ENCODE measurements at places on chromosomes 3 and 15. TPM values are rescaled to one million over a fixed set of nuclear protein-coding genes. Genes with fewer than 3 reads are reported as not detected.

DNA sequence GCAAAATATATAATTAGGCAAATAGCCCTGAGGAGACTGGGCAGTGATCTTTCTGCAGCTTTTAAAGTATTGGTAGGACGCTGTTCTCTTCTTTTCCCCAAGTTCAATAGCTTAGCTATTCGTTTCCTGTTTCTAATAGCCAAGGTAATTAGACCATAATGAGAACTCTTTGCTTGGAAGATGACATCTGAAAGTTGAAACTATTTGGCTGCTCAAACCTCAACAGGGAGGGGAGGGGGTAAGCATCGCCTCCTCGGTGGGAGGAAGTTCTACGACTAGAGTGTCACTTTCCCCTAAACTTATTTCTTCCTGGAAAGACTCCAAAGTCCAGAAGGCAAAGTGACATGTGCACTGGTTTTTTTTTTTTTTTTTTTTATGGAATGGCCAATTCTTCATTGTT, 22.8 kb upstream of the ALDH1A3 start:
- no peak for DNase-seq

DNA sequence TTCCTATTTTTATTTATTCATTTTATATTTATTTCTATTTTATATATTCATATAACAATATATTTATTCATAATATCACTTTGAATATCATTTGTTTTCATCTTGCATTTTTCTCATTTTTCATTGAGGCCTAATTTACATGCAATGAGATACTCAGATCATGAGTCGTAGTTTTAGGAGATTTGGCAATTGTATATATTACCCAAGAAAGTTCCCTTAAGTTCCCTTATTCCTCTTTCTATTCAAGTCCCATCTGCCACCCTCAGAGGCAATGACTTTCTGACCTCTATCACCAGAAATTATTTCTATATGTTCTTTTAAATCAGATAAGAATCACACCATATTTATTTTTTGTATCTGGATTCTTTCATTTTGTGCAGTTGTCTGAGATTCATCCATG, 329.1 kb upstream of the TPRG1 start:
- DNase-seq, result no peak

- DNase-seq, result no peak
These were observed 2.5 kb downstream of the UBP1 start for GRCh38 chr3:33437556-33438283.

- no peak for DNase-seq
These were observed 276.9 kb downstream of the GBE1 start for GRCh38 chr3:81484520-81484919.

DNA sequence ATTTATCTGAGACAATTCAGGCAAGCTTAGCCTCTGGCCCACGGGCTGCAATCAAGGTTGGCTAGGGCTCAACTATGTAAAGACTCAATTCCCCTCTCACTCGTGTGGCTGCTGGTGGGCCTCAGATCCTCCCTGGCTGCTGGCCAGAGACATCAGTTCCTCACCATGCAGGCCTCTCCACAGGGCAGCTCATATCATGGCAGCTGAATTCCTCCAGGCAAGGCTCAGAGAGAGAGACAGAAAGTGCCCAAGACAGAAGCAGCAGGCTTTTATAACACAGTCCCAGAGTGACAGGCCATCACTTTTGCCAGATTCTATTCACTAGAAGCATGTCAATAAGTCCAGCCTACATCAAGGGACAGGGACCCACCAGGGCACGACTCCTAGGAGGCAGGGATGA, 63.2 kb downstream of the XXYLT1 start:
- DNase-seq, result no peak

DNA sequence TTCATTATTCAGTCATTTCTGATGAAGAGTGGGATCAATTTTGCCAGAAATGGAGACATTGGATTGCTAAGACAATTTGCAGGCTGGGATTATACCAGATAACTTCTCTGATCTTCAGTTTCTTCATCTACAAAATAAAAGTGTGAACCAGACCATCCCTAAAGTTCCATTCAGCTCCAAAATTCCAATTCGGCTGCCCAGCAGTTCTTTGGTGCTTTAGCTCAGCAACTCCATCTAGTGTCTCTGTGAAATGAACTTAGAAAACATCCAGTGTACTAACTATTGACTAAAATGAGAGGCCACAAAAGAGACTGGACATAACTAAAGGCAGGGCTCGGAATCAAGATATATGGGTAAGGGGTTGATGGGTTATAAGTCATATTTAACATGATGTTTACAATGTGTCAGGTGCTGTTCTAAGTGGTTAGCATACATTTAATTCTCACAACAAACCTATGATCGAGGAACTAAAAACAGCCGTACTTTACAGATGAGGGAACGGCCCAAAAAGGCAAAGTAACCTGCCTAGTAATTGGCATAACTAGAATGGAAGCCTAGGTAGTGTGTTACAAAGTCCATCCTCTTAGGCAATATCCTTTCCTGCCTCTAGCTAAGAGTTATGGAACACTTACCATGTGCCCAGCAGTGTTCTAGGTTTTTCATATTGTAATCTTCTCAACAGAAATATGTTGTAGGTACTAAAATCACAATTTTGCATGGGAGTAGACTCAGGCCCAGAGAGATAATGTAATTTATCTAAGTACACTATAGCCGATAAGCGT, 17.0 kb downstream of the THAP10 start:
- DNase-seq, result no peak

DNA sequence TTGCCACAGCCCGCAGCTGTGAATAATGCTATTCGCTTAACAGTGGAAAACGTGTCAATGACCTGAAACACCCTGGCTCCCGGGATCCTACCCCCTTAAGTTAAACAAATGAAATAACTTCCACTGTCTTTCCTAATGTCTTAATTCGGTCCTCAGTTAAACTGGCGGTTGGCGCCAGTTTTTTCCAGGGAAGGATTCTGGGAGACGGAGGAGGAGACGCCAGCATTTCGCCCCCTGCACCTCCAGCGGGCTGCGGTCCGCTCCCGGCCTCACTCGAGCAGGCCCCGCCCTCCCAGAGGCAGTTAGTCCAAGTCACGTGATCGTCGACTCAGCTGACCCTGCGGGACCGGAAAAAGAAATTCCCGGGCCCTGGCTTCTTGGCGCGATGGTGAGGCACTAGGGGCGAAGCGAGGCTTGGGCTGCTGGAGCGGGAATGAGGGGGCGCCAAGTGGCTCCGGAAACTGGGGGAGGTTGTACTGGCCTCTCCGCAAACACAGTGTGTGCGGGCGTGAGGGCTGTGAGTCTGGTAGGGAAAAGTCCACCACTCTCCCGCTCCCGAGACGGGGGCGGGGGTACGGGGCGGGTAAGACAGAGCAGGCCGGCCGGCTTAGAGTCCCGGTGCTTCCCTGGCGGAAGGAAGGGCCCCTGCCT, at the start of gene COMMD4:
Gene COMMD4, plus strand, starts transcription at position 359 of the 651 bp plus-strand sequence. Its CDS starts 27 bp downstream, at position 386.
- DNase-seq, result peak; percentile 99

GRCh38 chr15:101540480-101541239, 51.2 kb upstream of the PCSK6 start:
- no peak for DNase-seq

DNA sequence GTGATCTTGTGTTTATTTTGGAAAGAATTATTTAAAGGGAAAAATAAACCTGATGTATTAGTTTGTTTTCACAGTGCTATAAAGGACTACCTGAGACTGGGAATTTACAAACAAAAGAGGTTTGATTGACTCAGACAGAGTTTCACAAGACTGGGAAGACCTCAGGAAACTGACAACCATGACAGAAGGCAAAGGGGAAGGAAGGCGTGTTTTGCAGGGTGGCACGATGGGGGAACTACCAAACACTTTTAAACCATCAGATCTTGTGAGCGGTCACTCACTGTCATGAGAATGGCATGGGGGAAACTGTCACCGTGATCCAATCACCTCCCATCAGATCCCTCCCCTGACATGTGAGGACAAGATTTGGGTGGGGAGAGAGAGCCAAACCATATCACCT, 87.0 kb downstream of the TP63 start:
- no peak for DNase-seq

DNA sequence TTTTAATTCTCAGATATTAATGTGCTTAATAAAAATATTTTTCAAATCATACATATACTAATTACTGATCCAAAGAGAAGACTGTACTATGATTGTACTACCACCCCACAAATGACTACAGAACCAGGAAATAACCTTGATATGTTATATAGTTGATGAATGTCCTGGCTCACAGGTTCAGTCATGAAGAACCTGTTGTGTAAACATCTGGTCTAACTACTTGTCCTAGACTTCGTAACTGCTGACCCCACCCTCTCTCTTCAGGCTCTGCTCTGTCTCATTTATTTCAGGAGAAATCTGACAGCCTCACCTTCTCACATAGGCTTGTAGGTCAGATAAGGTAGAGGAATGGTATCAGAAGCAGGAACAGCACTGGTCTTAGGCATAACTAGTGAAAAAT, 14.7 kb upstream of the CSTA start:
- no peak for DNase-seq

- DNase-seq, result no peak
These were observed 335.8 kb downstream of the ZIC1 start for GRCh38 chr3:147744967-147745366.

DNA sequence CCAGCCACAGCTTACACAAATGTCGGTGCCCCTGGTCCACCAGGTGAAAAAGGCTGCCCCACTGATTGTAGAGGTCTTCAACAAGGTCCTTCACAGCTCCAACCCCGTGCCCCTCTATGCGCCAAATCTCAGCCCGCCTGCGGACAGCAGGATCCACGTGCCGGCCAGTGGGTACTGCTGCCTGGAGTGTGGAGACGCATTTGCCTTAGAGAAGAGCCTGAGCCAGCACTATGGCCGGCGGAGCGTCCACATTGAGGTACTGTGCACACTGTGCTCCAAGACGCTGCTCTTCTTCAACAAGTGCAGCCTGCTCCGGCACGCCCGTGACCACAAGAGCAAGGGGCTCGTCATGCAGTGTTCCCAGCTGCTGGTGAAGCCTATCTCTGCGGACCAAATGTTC, 32.9 kb upstream of the ALPK3 start:
- DNase-seq, result no peak

- no peak for DNase-seq
These were observed 88.7 kb upstream of the CDAN1 start for GRCh38 chr15:42825599-42825998.

GRCh38 chr15:80870893-80871292, 91.7 kb downstream of the CEMIP start:
- DNase-seq, result no peak

DNA sequence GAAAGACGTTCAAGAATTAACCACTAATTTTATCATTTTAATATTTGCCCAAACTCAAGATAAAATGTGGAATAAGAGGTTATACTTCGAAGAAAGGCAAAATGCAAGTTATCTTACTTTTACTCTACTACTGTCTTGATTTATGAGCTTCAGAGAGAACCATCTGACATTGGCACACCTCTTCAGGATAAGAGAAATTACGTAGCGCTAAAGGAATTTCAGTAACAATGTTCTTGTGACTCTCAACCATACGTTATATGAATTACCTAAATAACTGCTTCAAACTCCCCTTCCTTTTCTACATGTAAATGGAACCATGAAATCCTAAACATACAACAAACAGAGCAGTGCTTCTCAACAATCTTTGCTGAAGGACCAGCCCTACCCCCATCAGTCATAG, 96.8 kb downstream of the ZNF385D start:
- no peak for DNase-seq

DNA sequence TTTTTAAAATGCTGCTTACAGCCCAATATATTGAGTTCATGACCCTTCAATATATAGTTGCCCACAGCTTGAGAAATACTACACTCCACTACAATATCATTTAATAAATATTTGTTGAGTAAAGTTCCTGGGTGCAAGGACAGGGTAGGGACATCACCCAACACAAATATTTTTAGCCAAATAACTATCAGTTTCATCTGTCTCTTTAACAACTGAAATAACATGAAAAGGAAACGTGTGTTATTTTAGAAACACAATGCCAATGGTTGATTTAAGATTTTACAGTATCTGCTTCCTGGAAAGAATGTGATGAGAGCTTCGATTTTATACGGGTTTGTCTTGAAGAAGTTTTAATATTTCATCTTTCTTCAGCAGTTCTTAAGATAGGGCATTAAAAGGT, 67.7 kb upstream of the CDV3 start:
- DNase-seq, result no peak

DNA sequence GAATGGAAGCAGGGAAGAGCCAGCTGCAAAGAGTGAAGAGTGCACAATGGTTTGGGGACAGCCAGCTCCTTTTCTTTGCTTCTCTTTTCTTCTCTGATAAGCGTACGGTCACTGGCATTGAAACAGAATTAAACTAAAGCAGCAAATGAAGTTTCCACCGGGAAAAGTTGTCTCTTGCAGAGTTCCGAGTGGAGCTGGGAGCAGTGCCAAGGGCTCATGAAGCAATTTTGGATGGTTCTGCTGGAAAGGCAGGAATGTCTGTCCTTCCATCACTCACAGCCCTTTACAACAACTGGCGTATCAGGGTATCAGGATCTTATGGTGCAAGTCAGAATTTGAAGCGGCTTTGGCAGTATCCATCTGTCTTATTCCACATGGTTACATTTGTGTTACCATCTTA, 1042.9 kb downstream of the NTRK3 start:
- DNase-seq, result no peak

DNA sequence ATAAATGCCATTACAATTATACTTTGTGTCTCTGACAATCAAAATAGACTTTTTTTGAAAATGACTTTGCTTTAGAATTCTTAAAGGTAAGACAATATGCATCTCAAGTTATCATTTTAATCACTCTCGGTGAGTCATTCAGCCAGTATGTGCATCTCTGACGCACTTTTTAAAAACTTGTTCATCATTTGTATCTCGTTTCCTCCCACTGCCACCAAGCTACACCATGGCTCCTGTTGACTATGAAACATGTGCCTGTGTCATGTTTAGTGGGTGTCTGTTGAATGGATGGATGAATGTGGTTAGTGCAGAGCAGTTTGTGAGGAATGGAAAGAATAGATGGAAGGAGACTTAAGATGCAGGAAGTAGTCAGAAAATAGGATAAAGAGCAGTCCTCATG, 68.6 kb downstream of the ARPP21 start:
- no peak for DNase-seq

- no peak for DNase-seq
These were observed 198.7 kb upstream of the PFN2 start for GRCh38 chr3:150169330-150169940.

DNA sequence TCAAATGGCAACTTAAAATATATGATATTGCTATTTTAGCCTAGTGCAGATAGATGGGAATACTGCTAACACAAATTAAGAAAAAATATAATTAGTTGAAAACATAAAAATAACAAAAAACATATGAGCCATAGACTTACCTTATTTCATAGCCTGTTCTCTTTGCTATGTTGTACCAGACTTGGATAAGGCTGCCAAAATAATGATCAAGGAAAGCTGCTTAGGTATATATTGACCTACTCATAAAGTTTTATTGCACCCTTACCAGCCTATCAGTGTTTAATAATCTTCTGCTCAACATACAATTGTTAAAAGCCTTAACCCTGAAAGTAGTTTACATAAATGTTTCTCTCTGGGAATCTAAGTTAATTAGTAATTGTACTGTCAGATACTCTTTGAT, at the start of gene SI:
Gene SI, minus strand, starts transcription at position 204 of the 400 bp plus-strand sequence. CDS start 2,484 bp downstream, outside the sequence.
- DNase-seq, result no peak

Gene SCAANT1
- not detected for total RNA-seq

Gene GPR62
- 0.24 TPM for total RNA-seq

Gene SUCNR1
- total RNA-seq, result 2.4 TPM

Gene MEGF11
- total RNA-seq, result not detected

Gene ATP13A4
- not detected for total RNA-seq

Gene GNL3
- total RNA-seq, result 103 TPM

Gene GOLGA6C
- not detected for total RNA-seq

Gene SUMF1
- total RNA-seq, result 61.1 TPM

Gene ANKRD63
- total RNA-seq, result not detected
